Hypothalamus (tissue), 51 donors: ENCODE measurements at places on chromosomes 3 and 15.

GRCh38 chr15:67066959-67067853, 1.8 kb downstream of the SMAD3 start:
- DNase-seq, result no peak

DNA sequence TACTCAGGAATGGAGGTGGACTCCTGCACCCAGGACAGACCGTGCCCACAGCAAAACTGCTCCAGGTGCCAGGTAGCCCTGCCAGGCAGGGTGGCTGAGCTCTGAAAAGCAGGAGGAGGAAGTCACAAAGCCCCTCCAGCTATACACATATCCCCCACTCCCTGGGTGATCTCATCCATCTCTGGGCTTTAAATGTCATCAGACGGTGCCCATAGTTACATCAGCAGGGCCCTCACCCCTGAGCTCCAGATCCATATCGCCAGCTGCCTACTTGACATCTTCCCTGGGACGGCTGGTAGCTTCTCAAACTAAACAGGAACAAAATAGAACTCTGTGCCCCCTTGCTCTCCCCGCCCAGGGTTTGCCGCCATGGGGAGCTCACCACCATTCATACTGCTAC, 87.7 kb downstream of the MEGF11 start:
- no peak for DNase-seq

- DNase-seq, result no peak
Measured at GRCh38 chr15:70190965-70191364, 93.2 kb upstream of the TLE3 start.

GRCh38 chr3:60917141-60917540, 334.1 kb downstream of the FHIT start:
- no peak for DNase-seq

DNA sequence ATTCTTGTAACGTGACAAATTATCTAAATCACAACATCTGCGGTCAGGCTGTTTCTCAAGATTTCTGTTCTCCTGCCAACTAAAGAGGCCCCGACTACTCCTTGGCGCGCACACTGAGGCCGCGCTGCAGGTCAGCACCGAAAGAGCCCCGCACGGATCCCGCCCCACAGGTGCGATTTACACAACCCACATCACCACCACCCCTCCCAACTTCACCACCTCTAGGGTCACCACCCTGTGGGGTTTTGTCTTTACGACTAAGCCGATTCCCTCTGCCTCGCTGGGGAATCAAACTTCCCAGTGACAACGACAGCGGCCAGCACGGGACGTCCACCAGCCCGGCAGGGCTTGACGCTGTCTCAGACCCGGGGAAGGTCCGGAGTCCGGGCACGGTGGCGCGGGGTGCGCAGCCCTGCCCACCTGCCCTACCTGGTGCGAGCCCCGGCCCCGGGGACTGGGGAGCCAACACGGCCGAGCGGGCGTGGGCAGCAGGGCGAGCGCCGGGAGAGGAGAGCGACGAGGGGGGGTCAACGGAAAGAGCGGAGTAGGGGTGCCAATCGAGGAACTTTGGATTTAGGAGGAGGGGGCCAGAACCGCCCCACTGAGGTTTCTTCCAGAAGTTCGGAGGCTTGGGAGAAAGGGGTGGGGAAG, 764 bp downstream of the UACA start:
- DNase-seq, result no peak
